ENCODE measurements at places on chromosomes 2 and 18. TPM values are rescaled to one million over a fixed set of nuclear protein-coding genes. Genes with fewer than 3 reads are reported as not detected.

GRCh38 chr18:28108814-28109213, 68.1 kb downstream of the CDH2 start:
- DNase-seq = no peak

- no peak for DNase-seq
Measured at GRCh38 chr2:73944714-73945113, 18.0 kb downstream of the DGUOK start.

GRCh38 chr2:215136669-215137328, 1.6 kb downstream of the ABCA12 start:
- peak; percentile 58 for DNase-seq

GRCh38 chr18:21146016-21146415, 34.4 kb upstream of the ROCK1 start:
- DNase-seq = no peak

DNA sequence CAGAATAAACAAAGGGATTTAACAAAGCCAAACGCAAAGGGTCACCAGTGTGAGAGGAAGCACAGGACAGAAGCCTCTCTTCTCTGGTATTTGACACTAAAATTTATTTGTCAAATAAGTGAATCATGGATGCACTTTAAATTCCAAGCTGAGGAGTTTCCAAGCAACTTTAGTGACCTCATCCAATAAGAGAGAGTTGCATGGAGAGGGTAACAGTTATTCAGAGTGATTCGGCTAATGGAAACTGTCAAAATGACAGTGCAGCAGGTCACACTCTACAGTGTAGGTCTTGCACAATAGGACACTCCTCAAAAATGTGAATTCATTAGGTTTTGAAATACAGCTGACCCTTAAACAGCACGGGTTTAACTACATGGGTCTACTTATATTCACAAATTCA, 103.9 kb upstream of the ACVR1C start:
- DNase-seq = no peak

The TBC1D8 gene
- 14.5 TPM for total RNA-seq

The GALR1 gene
- not detected for total RNA-seq

The SEMA4C gene
- total RNA-seq = 41.0 TPM
